Caco-2 (cell line): ENCODE measurements at places on chromosomes 5 and 9. TPM values are rescaled to one million over a fixed set of nuclear protein-coding genes. Genes with fewer than 3 reads are reported as not detected.

DNA sequence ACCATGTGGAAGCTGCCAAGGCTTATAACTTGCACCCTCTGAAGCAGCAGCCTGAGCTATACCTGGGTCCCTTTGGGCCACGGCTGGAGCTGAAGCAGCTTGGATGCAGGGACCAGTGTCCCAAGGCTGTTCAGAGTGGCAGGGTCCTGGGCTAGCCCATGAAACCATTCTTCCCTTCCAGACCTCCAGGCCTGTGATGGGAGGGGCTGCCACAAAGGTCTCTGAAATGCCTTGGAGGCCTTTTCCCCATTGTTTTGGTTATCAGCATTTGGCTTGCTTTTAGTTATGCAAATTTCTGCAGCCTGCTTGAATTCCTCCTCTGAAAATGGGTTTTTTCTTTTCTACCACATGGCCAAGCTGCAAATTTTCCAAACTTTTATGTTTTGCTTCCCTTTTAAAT is 433.7 kb upstream of the ACO1 start:
- H3K4me3 ChIP-seq, result no peak overlapping the region
- no peak overlapping the region for H3K27ac ChIP-seq
- no peaks in the 10 kb centered on the region for H3K4me1 ChIP-seq
- H3K36me3 ChIP-seq, result no peaks in the 10 kb centered on the region
- H3K27me3 ChIP-seq, result no peaks in the 10 kb centered on the region
- no peak for DNase-seq

DNA sequence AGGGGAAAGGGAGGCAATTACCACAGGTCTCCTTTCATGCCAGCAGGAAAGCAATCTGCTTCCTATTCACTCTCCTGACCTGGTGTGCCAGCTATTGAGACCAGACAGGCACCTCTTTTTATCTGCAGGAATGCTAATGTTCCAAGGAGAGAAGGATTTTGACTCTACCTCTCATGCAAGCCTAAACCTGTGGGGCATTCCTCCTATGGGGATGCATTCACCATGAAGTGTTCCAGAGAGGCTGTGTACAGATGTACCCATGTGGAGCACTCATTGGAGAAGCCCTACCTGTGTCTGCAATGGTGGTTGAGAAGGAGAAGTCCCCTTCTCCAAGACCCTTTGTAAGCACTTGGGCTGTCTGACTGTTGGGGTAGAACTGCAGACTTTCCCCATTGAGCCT is 45.4 kb upstream of the EDIL3 start:
- no peak overlapping the region for H3K27ac ChIP-seq
- H3K4me1 ChIP-seq, result no peaks in the 10 kb centered on the region; the same call in 1 of the 2 replicates
- no peak for DNase-seq
- no peaks in the 10 kb centered on the region for H3K36me3 ChIP-seq

DNA sequence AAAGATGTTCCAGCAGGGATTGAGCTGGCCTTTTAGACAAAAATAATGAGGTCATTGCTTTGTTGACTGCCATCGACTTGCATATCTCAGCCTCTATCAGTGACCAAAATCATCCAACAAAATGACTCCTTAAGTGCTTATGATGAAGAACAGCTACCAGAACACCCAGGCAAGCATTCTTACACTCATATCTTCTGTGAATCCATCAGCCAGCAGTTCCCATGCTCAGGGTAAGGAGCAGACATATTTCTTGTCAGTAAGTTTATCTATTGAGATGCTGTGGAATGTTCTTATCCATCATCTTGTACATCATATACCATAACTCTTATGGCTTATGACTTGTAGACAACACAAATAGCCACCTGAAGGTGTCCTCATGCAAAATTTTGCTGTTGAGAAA is 20.2 kb upstream of the SPDL1 start:
- no peak overlapping the region for H3K4me3 ChIP-seq
- H3K36me3 ChIP-seq, result no peaks in the 10 kb centered on the region
- no peak overlapping the region for H3K27ac ChIP-seq
- peaks cover 7% of the 10 kb centered on the region; the same call in 1 of the 2 replicates for H3K4me1 ChIP-seq
- no peak for DNase-seq

DNA sequence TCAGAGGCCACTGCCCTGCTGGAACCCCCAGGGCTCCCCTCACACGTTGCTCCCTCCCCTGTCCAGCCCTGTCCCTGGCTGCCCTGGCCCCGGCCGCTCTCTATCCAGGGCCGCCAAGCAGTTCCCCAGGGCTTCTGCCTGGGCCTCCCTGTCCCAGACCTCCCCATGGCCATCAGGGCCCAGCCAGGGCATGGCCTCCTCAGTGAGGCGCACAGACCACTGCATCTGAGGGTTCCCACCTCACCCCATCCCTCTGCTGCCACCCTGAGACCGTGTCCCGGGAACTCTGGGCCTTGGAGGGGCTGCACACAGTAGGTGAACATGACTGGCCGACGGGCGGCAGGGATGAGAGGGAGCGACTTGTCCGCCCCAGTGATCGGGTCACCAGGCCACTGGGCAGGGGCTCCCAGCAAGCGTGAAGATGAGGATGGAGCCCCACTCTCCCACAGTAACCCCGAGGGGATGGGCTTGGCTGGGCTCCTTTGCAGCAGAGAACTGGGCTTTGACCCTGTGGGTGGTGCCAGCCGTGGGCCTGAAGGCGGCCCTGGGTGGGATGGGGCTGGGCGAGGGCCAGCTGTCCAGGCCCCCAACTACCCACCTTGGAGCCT is 108.4 kb upstream of the SARDH start:
- H3K4me3 ChIP-seq, result no peak overlapping the region
- H3K36me3 ChIP-seq, result peaks cover 1% of the 10 kb centered on the region; the same call in 1 of the 2 replicates
- no peaks in the 10 kb centered on the region for H3K27me3 ChIP-seq
- H3K27ac ChIP-seq, result no peak overlapping the region
- no peaks in the 10 kb centered on the region for H3K4me1 ChIP-seq

GRCh38 chr5:73896668-73897067 is 270.7 kb downstream of the ARHGEF28 start:
- H3K36me3 ChIP-seq, result no peaks in the 10 kb centered on the region
- no peak for DNase-seq
- no peaks in the 10 kb centered on the region for H3K4me1 ChIP-seq
- no peaks in the 10 kb centered on the region for H3K27me3 ChIP-seq

DNA sequence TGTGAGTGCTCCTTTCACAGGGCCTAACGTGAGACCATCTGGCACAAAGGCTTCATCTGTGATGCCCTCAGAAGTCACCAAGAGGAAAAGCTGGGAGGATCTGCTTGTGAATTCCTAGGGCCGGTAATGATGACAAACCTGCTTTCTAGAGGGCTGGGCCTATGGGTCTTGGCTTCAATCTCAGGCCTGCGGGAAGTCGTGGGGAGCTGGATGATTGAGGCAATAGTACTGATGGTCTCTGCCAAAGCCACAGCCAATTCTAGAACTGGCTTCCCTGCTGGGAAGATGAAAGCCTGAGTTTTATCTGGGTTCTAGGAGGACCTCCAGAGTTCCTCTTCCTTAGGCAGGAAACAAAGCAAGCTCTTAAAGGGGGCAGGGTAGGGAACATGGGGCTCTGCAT is 102.7 kb downstream of the TMEM215 start:
- H3K27ac ChIP-seq, result no peak overlapping the region
- no peaks in the 10 kb centered on the region for H3K36me3 ChIP-seq
- DNase-seq, result no peak
- H3K4me3 ChIP-seq, result no peak overlapping the region
- H3K4me1 ChIP-seq, result no peaks in the 10 kb centered on the region; the same call in 1 of the 2 replicates

GRCh38 chr9:112005939-112006338 is 109.3 kb downstream of the UGCG start:
- no peak for DNase-seq

C5 gene
- total RNA-seq, result 10.8 and 14.9 TPM in 2 replicates

RNF183 gene
- total RNA-seq, result 1.5 and 3.3 TPM in 2 replicates
